ENCODE measurements at places on chromosomes 1 and 21.

- no peak for DNase-seq
These were observed 136.7 kb upstream of the RAVER2 start for GRCh38 chr1:64608005-64608650.

- DNase-seq, result peak; percentile 7
These were observed 56.4 kb downstream of the CHIA start for GRCh38 chr1:111347026-111347425.

GRCh38 chr1:101257500-101258325, 20.9 kb downstream of the S1PR1 start:
- no peak for DNase-seq

- DNase-seq, result no peak
These were observed 138.8 kb upstream of the RUNX3 start for GRCh38 chr1:25068829-25069228.

DNA sequence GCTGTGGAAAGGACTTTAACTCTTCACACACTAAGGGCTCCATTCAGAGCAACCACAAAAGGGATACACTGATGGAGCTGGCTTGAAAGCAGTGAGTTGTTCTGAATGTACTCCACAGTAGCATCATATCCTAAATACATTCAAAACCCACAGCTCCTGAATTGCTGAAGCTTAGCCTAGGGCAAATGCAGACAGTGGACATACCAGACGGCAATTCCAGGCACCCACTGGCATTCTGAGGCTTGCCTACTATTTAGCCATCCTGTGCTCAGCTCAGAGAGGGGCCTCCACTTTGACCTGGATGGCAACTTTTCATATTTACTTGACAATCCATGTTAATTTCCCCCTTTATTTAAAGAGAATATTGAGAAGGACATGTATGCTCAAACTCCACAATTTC, 303.5 kb downstream of the NTNG1 start:
- DNase-seq, result no peak

DNA sequence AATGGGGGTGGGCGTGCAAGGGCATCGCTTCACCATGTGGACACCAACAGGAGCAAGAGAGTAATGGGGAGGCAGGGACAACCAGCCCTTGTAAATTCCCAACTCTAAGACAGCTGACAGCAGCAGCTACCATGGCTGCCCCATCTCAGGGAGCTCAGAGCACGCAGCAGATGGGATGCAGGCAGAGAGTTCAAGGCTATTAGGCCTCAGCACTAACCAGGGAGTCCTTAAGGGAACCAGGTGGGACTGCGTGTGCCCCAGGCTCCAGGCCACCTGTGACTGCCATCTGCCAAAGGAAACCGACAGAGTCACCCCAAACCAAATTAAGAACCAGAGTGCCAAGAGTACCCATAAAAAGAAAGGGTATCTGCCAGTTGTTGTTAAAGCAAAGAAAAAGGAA, 33.7 kb upstream of the PRDM2 start:
- no peak for DNase-seq
